ENCODE measurements at places on chromosomes 7 and 10. TPM values are rescaled to one million over a fixed set of nuclear protein-coding genes. Genes with fewer than 3 reads are reported as not detected.

- DNase-seq = no peak
These were observed 1.4 kb upstream of the UFSP1 start for GRCh38 chr7:100890653-100891567.

GRCh38 chr7:66297579-66297978 is 92.4 kb downstream of the TPST1 start:
- no peak for DNase-seq

- DNase-seq = peak; percentile 9
These were observed 380.2 kb downstream of the EXOC4 start for GRCh38 chr7:133633055-133633454.

Gene ELFN1
- total RNA-seq = 5.3 TPM

Gene SH3PXD2A
- 2.0 TPM for total RNA-seq

Measured in A172 (cell line).